Naive thymus-derived CD4-positive, alpha-beta T cell (primary cell): ENCODE measurements at places on chromosomes 12 and 14.
A peak's percentile ranks its signal among the peaks of the same experiment; 100 is the strongest.

- no peak for DNase-seq
Measured at GRCh38 chr14:19743256-19743655, at the start of gene OR4Q3. OR4Q3 (plus strand) TSS chr14:19743571.

DNA sequence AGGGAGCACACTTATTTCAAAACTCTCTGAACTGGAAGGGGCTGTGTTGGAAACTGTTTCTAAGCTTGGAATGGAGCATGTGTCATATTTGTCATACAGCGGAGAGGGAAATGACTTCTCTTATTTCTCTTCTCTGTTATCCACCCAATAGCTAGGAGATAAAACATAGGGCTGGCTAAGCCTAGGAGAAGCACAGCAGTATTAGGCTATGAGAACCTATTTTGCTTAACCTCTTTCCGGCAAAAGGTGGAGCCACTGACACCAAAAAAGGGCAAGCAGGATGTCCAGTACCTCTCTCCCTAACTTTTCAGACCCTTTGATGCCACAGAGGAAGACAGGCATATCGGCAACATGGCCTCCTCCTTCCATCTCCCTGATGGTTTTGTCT lies 148.3 kb downstream of the CRADD start:
- DNase-seq: no peak

- DNase-seq: no peak
Measured at GRCh38 chr12:103731539-103731938, 109.5 kb downstream of the NT5DC3 start.

GRCh38 chr12:112755507-112755906 lies 36.0 kb upstream of the RPH3A start:
- no peak for DNase-seq

- DNase-seq: no peak
Measured at GRCh38 chr14:49381778-49382177, 204.4 kb downstream of the RPS29 start.

- no peak for DNase-seq
Measured at GRCh38 chr14:98853063-98853729, 418.8 kb downstream of the BCL11B start.

DNA sequence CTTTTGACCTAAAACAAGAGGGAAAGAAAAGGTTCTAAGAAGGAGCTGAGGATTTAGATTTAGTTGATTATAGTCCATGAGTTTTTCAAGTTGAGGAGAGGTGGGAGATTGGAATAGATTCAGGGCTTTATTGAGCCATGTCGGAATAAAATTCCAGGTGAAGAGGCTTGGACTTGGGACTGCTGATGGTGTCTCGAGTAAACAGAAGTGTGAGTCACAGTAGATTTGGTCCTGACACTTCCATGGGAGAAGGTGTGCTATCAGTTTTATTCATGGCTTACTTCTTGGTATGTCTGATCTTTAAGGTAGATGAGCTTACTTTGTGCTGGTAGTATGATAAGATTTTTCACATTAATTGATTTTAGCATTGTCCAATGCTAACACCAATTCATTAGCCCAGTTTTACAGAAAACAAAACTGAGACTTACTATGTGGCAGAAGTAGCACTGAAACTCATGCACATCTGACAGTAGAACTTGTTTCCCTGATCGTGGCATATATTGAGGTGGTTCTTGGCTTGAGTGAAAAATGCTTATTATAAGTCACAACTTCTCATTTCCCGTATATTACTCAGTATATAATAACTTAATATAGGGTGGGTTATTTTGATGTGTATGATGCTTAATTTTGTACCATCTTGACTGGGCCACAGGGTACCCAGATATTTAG lies 172.4 kb upstream of the IGF1 start:
- DNase-seq: no peak

DNA sequence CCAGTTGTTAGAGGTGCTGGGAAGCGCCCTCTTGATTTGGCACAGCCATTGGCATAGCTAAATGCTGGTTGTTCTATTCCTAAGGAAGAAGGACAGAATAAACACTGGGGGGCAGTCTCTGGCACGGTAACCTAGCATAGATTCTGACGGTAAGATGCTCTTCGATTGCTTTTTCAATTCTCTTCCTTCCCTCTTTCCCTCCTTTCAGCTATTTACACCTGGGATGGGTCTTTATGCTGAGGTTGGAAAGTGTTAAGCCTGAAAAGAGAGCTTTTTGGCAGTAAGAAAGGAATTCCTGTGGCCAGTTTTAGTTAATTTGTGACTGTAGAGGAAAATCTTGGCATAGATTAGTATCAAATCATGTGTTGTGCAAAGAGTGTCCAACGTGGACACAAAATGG lies 162.8 kb downstream of the SNAPC1 start:
- no peak for DNase-seq

- peak; percentile 46 for DNase-seq
Measured at GRCh38 chr12:1915082-1915968, 3.1 kb downstream of the CACNA2D4 start.

GRCh38 chr12:65779091-65779642 lies 45.1 kb upstream of the HMGA2 start:
- DNase-seq: no peak

DNA sequence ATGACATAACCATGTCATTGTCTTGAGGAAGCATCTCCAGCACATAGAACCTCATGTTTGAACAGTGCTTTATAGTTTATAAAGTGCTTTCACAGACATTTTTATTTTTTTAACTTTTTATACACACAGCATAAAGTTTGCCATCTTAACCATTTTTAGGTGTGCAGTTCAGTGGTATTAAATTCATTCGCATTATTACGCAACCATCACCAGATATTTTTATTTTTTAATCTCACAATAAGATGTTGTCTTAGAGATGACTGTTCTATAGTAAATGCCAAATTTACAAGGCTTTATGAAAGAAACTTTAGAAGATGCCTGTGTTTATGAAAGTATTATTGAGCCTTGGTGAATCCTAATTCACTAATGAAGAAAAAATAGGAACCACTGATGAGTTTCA lies 19.9 kb downstream of the CYP46A1 start:
- no peak for DNase-seq

DNA sequence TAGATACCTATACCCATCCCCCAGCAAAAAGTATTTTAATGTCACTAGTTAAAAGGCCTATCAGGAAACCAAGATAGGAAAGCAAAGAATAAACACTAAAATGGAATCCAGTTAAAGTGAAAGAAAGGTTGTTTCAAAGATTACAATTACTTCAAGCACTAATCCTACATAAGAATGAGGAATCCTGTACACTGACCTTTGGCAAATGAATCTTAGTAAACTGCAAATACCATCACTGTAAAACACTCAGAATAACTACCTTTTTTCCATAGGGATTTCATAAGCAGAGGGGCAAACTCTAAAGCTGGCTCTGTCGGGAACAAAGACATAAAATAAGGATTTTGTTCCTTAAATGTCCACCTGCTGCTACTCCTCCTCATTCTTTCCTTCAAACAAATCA lies 25.9 kb downstream of the CEP83 start:
- DNase-seq: no peak

GRCh38 chr14:98144964-98145363 lies 1127.0 kb downstream of the BCL11B start:
- no peak for DNase-seq

- DNase-seq: no peak
Measured at GRCh38 chr12:106220536-106220935, 27.3 kb downstream of the CKAP4 start.

GRCh38 chr14:78182722-78183121 lies 12.5 kb downstream of the NRXN3 start:
- DNase-seq: no peak

DNA sequence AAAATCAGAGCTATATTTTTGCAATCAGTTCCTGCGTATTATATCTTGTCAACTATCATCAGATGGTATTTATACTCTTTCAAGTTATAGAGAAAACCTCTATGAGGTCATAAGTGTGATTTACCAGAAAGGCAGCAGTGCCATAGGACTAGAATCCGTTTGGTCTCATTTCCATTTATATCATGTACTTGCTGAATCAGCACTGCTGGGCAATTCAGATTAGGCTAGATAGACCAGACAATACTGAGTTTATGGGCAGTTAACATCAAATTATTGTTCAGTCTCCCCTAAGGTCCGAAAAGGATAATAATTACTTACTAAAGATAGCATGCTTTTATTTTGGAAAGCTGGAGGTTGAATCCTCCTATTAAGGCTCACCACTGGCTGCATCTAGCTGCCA lies 6.8 kb upstream of the KERA start:
- DNase-seq: no peak

DNA sequence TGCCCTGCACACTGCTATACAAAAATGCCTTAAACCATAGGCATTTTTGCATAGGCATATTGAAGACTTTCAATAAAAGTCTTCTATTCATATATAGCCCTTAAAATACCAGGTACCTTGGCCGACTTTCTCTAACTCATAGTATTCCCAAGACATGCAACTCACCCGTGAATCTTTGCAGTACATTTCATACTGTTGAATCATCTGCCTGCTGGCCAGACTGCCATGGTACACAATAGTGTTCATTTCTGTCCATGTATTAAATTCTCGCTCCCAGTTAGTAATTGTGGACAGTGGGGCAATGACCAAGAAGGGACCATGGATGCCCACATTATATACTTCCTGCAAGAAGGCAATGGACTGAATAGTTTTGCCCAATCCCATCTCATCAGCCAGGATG lies 24.3 kb upstream of the SUPT16H start:
- DNase-seq: no peak

DNA sequence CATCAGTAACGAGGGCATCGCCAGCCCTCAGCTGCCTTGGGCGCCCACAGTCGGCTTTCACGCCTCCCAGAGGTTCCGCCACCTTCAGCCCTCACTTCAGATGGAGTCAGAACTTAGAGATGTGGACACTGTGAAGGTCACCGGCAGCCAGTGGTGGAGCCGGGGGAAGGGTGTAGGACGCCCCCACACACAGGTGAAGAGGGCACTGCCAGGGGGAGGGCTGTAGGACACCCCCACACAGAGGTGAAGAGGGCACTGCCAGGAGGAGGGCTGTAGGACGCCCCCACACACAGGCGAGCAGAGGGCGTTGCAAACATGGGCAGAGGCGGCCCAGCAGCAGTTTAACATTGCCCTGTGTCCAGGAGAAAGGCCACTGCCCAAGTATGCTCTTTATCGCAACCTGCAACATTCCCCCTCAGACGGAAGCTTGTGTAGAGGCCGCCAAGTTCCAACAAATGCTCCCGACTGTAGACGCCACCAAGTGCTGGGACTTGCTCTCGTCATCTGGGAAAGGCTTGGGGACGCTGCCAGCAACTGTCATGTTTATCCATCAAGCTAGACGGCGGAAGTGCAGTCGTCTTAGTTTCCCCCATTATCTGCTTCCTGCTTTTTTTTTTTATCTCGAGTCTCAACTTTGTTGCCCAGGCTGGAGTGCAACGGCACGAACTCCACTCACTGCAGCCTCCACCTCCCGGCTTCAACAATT lies 4.9 kb upstream of the ANKLE2 start:
- DNase-seq: no peak
